ENCODE measurements at places on chromosomes 13 and 19. TPM values are rescaled to one million over a fixed set of nuclear protein-coding genes. Genes with fewer than 3 reads are reported as not detected.

POU4F1 gene
- not detected for total RNA-seq

ZNF415 gene
- total RNA-seq = 5.2 TPM

KCNC3 gene
- total RNA-seq = not detected

TUBB4A gene
- not detected for total RNA-seq

OR1M1 gene
- not detected for total RNA-seq

DMKN gene
- 0.32 TPM for total RNA-seq

PSG7 gene
- total RNA-seq = 0.26 TPM

HCST gene
- total RNA-seq = 2.5 TPM

GSX1 gene
- total RNA-seq = not detected

LILRA1 gene
- total RNA-seq = not detected

FCER2 gene
- not detected for total RNA-seq

TMPRSS9 gene
- total RNA-seq = not detected

OR10H1 gene
- total RNA-seq = not detected

MAN2B1 gene
- 66.1 TPM for total RNA-seq

CAMSAP3 gene
- not detected for total RNA-seq

DNA sequence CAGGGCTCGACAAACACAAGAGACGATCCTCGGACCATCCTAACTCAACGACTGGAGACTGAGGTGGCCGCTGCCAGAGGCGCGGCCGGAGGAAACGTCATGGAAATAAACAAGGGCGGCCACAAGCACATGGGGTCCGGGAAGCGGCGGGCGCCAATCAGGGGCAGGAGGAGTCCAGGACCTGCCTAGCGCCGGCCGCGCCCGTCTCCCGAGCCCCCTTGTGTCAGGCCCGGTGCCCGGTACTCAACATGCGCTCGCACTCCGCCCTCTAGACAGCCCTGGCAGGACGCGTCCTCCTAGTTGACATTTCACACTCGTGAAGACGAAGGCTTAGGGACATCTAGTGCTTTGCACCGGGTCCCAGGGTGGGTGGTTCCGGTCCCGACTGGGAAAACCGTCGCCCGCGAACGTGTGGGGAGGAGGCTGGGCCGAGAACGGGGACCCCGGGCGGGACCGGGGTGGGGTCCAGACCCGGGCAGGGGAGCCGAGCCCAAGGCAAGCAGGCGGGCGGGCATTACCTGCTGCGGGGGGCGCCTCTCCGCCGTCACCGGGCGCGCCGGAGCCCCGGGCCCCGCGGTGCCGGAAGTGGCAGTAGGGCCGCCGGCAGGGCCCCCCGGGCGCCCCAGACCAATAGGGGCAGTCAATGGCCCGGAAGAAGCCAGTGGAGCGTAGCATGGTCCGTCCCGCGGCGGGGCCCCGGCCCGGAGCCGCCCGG is 442 bp downstream of the REXO1 start:
- peak; percentile 63 for DNase-seq

GRCh38 chr13:65508745-65509144 is 1721.4 kb downstream of the PCDH9 start:
- DNase-seq = no peak

- no peak for DNase-seq
Measured at GRCh38 chr13:60689076-60689475, 292.1 kb downstream of the TDRD3 start.

GRCh38 chr19:49976496-49976895 is 15.5 kb upstream of the SIGLEC11 start:
- no peak for DNase-seq

- DNase-seq = peak; percentile 65
Measured at GRCh38 chr19:35168196-35168595, 13.7 kb downstream of the FXYD5 start.

GRCh38 chr13:26914148-26914547 is 153.6 kb upstream of the GPR12 start:
- DNase-seq = no peak

DNA sequence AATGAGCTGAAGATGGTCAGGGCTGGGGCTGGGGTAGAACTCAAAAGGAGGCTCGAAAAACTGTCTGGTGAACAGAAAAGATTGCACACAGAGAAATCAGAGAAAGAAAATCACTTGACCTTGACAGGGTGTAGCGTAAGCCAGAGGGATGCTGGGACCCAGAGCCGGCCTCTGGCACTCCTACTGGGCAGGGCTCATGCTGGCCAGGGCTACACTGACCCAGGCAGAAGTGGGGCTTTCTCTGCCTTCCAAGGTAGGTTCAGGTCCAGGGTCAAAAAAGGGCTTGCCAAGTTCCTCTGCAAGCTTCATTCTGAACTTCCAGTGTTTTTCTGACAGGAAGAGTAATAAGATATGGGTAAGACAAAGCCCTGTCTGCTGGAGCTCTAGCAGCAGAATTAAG is 56.2 kb downstream of the LATS2 start:
- DNase-seq = no peak

- peak; percentile 94 for DNase-seq
Measured at GRCh38 chr19:43519436-43520088, 7.4 kb downstream of the ETHE1 start.

- DNase-seq = no peak
Measured at GRCh38 chr13:82634946-82635345, 1247.3 kb downstream of the SLITRK1 start.

GRCh38 chr19:52993342-52994178 is 20.2 kb upstream of the ERVV-1 start:
- peak; percentile 55 for DNase-seq

DNA sequence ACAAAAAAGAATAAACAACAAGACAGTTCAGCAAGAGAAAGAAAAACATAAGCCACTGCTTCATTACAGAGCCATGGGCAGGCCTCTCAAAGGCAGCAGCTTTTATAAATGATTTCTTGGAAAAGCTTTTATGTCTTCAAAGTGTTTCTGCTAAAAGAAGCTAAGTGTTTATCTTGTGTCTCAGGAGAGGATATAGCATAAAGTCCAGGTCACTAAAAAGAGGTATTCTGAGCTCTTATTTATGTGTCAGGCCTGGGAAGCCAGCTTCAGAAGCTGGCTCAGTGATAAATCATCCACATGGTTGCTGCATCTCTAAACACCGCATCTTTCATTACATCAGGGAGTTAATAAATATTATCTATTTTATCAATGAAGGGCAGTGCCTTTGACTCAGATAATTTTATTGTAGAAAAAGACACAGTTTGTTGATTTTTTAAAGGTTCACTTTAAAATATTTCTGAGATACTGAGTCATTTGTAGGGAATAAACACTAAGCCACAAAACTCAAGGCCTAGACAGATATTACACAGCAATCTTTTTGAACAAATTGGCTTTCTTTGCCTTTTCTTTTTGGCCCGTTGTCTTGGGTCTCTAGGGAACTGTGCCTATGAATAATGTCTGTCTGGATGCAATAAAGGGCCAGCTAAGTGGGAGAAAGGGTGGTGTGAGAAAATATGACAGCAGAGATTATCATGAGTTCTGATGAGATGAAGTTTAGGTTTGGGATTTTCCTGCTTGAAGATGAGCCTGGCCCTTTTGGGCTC is 1086.6 kb downstream of the UQCRFS1 start:
- DNase-seq = no peak

DNA sequence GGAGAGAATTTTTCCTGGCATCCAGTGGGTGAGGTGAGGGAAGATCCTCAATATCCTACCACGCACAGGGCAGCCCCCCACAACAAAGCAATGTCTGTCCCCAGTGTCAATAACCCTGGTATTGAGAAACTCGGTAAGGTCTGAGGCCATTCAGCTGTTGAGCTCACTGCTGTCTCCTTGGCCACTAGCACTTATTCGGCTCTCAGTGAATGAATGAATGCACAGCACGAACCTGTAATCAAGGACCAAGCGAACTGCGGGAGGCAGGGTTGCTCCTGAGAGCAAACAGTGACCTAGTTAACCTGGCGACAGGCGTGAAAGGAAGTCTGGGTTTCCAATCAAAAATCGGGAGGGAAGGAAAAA is 640 bp downstream of the ZSCAN5A start:
- peak; percentile 10 for DNase-seq

DNA sequence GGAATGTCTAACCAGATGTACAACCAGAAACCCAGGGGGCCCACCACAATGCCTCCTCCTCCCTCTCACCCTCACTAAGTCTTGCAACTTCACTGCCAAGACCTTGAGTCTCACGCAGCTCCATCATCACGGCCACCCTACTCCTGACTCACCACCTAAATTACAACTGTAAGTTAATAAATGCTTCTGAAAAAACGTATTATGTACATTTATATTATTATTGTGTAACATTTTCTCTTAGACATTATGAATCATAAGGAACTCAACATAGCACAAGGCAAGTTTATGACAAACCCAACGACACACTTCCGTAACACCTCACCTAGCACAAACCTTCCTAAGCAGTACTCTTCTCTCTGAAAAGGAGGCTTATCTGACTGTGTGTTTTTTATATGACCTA is 20.7 kb downstream of the MIPEP start:
- peak; percentile 64 for DNase-seq

DNA sequence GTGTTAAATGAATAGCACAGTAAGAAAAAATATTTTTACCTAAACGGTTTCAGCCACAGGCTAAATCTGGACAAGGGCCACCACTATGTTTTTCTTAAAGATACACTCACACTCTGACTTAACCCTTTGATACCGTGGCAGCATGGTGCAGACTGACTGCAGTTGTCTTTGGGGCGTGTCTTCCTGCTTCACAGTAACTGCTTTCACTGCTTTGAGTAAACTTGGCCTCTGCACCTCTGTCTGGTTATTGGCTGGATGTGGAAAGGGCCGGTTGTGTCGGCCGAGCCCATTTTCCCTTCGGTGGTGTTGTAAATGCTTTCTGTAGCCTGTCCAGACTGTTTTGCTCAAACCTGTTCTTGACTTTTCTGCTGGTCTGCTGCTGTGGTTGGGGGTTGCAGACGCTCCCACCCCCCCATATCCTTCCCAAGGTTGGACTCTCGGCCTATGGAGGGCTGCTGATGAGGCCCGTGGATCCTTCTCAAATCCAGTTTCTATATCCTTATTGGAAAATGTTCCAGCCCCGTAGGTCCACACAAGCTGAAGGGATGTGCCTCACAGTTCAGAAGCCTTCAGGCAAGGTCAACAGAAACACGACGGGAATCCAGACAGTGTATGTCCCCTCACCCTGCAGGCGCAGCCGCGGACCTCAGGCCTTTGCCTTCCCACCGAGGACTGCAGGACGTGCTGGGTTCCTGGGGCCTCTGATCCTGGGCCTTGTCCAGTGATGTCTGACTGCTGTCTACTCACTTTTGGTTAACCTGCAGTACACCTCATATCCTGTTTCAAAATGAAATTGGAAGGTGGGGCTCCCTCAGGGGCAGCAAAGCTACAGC is 90.2 kb upstream of the RNF113B start:
- no peak for DNase-seq

- peak; percentile 13 for DNase-seq
Measured at GRCh38 chr19:11422163-11423065, 3.3 kb upstream of the RGL3 start.

DNA sequence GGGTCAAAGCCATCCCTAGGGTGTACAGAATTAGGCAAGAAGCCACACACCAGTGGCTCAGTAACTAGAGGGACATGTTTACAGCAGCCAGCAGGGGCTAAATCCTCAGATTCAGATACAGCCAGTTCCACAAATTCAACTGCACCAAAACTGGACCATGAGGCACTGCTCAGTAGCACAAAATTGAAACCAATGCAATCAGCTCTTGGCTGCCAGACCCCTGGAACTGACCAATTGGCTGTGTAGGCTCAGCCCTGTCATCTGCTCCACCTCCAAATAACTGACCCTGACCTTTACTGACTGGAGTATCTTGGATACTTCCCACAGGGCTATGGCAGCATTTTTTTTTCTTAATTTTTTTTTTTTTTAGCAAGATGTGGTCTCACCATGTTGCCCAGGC is 226.5 kb downstream of the FOXO1 start:
- no peak for DNase-seq

GRCh38 chr19:28292822-28293500 is 920.0 kb downstream of the UQCRFS1 start:
- no peak for DNase-seq

DNA sequence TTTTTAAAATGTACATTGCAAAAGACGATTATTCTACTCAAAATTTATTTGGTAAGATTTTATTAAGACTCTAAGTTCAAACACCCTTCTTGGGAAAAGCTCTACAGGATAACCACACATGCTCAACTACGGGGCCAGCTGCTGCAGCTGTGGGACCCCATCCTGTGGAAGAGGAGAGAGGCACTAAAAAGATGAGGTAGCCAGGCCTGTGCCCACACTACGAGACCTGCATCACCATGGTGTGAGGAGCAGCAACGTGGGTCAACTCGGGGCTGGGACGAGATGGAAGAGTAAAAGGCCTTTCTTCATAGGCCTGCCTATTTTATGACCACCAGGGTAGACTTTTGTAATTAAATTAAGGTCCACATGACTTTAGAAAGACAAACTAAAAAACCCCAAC is 4.6 kb upstream of the CCNP start:
- DNase-seq = no peak

- DNase-seq = peak; percentile 59
Measured at GRCh38 chr13:26881154-26881553, 120.6 kb upstream of the GPR12 start.

- no peak for DNase-seq
Measured at GRCh38 chr19:31233295-31233800, 115.9 kb downstream of the TSHZ3 start.

DNA sequence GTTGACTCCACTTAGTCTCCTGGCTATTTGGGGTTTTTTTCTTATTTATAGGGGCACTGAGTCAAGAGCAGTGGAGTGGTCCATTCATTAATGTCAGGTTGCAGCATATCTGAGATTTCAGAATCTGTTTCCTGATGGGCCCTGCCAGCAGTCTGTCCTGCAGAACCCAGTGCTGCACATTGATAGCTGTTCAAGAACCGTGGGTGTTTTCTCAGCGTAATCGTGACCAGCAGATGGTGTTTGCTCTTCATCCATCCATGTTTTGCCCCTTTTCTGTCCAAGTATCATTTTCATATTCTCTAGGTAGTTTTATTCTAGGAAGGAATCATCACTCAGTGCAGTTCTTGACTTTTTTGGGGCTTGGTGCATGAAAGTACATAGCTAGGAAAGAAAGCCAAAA is 166.5 kb downstream of the ATP8A2 start:
- no peak for DNase-seq

- DNase-seq = no peak
Measured at GRCh38 chr13:40987606-40988280, 31.4 kb downstream of the ELF1 start.

All from HFFc6 (cell line).